ENCODE measurements at places on chromosomes 3 and 15. TPM values are rescaled to one million over a fixed set of nuclear protein-coding genes. Genes with fewer than 3 reads are reported as not detected.
A peak's percentile ranks its signal among the peaks of the same experiment; 100 is the strongest.

GRCh38 chr3:31573036-31573779 lies 40.5 kb downstream of the STT3B start:
- H3K27me3 ChIP-seq = no peaks in the 10 kb centered on the region
- no peaks in the 10 kb centered on the region for H3K4me1 ChIP-seq
- no peak overlapping the region for H3K4me3 ChIP-seq

DNA sequence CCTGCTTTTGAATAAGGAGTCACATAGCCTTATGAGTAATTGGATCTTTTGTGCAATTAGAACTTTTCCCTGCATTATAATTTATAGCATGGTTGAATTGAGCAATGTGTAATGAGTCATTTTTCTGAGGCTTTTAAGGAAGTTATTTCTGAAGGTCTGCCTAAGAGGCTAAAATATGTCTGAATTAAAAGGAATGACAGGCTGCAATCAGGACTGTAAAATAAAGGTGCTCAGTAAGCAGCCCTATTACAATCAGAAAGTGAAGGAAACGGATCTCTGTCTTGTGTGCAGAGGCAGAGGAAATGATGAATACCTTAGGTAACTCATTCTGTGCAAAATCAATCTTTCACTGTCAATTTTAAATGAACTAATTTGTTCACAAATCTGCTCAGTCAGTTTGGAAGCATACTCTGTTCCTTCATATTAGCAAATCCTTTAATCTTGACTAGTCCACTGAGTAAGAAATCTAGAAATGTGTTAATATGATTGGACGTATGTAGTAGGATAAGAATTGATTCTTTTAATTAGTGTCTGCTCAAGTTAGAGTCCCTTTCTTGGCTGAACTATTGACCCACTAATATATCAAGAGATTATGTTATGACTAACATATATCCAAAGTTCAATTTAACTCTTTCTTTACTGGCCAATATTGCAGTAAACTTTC lies 290.1 kb downstream of the ZIC1 start:
- DNase-seq = peak; percentile 77
- H3K4me3 ChIP-seq = no peak overlapping the region
- H3K27me3 ChIP-seq = no peaks in the 10 kb centered on the region
- no peaks in the 10 kb centered on the region for H3K4me1 ChIP-seq
- no peaks in the 10 kb centered on the region for H3K36me3 ChIP-seq

GRCh38 chr15:68512052-68512451 lies 66.7 kb upstream of the CORO2B start:
- peaks cover 21% of the 10 kb centered on the region for H3K4me1 ChIP-seq
- no peaks in the 10 kb centered on the region for H3K27me3 ChIP-seq
- no peak overlapping the region for H3K4me3 ChIP-seq
- DNase-seq = no peak
- no peak overlapping the region for H3K27ac ChIP-seq

DNA sequence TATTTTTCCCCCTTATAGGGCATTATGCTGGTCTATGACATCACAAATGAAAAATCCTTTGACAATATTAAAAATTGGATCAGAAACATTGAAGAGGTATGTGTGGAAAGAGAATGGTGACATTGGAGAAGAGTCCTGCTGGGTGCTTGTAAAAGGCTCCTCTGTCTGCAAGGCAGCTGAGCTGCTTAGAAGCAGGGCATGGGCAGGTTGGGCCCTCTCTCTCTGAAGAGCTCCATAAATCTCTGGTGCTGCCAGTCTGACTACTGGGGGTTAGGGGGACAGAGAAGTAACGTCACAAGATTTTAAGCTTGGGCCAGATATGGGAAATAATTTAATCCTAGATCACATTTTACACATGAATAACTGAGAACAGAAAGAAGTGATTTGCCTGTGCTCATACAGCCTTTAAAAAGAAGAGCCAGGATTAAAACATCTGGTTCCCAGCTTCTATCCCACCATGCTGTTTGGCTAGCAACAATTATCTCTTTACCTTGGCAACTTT lies 21.9 kb upstream of the APH1B start:
- H3K4me3 ChIP-seq = no peak overlapping the region
- no peaks in the 10 kb centered on the region for H3K27me3 ChIP-seq
- peaks cover 31% of the 10 kb centered on the region for H3K4me1 ChIP-seq
- peaks cover 9% of the 10 kb centered on the region for H3K36me3 ChIP-seq
- DNase-seq = no peak

DNA sequence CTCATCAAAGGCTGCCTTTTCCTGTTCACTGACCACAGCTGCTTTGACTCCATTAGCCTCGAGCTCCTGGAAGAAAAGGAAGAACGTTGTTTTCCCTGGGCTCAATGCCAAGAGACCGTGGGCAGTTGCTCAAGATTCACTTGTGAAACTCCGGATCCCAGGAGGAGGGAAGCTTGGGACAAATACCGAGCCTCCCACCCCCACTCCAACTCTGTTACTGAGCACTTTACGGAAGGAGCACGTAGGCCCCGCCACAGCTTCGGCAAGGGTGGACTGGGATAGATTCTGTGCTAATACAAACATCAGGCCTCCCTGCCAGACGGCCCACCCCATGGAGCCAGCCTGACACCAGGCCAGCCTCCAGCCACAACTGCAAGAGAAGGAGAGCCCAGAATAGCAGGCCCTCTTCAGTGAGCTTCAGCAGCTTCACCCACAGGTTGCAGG lies 10.8 kb upstream of the FANCD2 start:
- DNase-seq = peak; percentile 94
- H3K36me3 ChIP-seq = peaks cover 4% of the 10 kb centered on the region
- H3K27ac ChIP-seq = peak overlapping the region; percentile 35
- peaks cover 29% of the 10 kb centered on the region for H3K4me1 ChIP-seq
- no peaks in the 10 kb centered on the region for H3K27me3 ChIP-seq

GRCh38 chr3:190546881-190547510 lies 33.1 kb downstream of the IL1RAP start:
- H3K27ac ChIP-seq = no peak overlapping the region
- no peaks in the 10 kb centered on the region for H3K27me3 ChIP-seq

DNA sequence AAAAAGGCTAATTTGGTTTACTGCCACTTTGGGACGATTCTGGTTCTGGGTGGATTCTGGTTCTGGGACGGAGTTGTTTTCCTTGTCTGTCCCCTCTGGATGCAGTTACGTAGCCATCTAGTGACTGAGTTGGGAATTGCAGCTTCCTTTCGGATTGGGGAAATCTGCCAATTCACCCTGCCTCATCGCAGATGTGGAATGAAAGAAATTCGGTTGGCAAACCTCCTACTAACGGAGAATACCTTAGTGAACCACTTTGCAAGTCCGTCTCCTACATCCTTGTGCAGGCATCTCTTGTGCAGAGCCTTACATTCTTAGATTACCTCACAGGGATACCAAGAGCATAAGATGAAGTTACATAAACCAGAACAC lies 31.5 kb upstream of the AP4E1 start:
- peak; percentile 92 for DNase-seq
- H3K4me3 ChIP-seq = peak overlapping the region; percentile 45
- no peaks in the 10 kb centered on the region for H3K36me3 ChIP-seq
- H3K4me1 ChIP-seq = no peaks in the 10 kb centered on the region

DNA sequence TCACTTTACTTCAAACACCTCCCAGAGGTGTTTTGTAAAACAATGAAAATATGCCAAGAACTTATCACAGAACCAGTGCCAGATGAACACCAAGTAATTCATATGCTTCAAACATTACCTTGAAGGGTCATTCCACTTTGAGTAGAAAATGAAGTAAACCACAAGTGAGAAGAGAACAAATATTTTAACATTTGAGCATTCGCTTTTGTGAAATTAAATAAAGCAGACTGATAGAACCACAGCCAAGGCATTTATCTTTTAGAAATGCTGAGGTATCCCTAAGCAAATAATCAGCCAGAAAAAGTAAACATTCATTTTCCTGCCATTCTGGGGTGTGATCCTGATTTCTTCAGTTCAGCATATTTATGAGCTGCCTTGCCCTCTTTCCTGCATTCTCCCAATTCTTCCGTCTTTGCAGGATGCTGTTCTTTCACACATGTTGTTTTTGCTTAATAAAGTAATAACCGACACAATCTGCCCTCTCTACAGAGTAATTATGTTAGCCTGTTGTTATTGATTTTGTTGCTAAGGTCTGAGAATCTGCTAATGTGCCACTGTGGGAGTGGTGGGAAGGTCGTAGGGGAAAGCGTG lies 235.6 kb upstream of the TGFBR2 start:
- no peak overlapping the region for H3K4me3 ChIP-seq
- peak; percentile 86 for DNase-seq
- no peaks in the 10 kb centered on the region for H3K27me3 ChIP-seq
- H3K27ac ChIP-seq = no peak overlapping the region

DNA sequence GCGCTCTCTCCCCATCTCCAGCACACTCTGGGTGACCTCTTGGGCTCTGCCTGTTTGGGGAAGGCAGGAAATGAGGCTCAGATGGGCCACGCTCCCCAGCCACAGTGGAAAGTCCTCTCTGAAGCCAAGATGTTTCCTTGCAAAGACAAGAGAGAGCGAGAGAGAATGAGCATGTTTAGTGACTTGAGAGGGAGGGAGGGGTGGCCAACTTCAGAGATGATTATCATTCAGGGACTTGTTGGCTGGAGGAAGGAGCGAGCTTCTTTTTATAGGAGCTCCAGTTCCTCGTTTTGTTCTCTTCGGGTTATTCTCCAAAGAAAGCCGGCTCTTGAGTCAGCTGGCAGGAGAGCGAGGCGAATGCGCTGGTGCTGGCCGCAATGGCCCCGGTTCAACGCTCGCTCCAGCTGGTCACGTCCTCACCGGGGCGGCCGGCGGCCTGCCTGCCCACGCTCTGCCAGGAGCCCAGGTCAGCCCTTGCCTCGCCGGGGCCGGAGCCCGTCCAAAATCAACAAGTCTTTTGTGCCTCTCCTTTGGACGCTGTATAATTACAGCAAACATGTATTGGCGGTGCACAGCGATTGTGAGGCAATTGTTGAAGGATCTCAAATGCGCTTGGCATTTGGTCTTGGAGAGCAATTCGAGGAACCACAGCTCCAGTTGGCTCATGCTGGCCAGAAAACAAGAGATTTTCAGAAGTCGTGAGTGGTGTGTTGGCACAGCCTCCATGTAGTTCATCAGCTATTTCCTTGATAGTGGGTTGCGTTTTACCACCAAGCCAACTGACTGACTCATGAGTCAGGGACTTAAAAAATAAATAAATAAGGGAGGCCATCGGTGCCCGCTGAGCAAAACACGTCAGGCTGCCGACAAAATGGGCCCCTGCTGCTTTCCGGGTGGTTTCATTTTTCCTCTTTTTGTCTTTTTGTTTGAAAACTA lies 288.6 kb downstream of the UACA start:
- peak overlapping the region; percentile 38 for H3K4me3 ChIP-seq
- peak; percentile 100 for DNase-seq
- no peaks in the 10 kb centered on the region for H3K36me3 ChIP-seq
- peaks cover 26% of the 10 kb centered on the region for H3K27me3 ChIP-seq

- H3K4me3 ChIP-seq = no peak overlapping the region
- no peak overlapping the region for H3K27ac ChIP-seq
- H3K36me3 ChIP-seq = no peaks in the 10 kb centered on the region
- H3K27me3 ChIP-seq = peaks cover 11% of the 10 kb centered on the region
- H3K4me1 ChIP-seq = no peaks in the 10 kb centered on the region
These were observed 70.4 kb downstream of the ADCY5 start for GRCh38 chr3:123378409-123378915.

- H3K4me1 ChIP-seq = no peaks in the 10 kb centered on the region
- no peak for DNase-seq
- no peak overlapping the region for H3K27ac ChIP-seq
- no peak overlapping the region for H3K4me3 ChIP-seq
- no peaks in the 10 kb centered on the region for H3K36me3 ChIP-seq
These were observed 9.8 kb downstream of the ABTB1 start for GRCh38 chr3:127682561-127682960.

DNA sequence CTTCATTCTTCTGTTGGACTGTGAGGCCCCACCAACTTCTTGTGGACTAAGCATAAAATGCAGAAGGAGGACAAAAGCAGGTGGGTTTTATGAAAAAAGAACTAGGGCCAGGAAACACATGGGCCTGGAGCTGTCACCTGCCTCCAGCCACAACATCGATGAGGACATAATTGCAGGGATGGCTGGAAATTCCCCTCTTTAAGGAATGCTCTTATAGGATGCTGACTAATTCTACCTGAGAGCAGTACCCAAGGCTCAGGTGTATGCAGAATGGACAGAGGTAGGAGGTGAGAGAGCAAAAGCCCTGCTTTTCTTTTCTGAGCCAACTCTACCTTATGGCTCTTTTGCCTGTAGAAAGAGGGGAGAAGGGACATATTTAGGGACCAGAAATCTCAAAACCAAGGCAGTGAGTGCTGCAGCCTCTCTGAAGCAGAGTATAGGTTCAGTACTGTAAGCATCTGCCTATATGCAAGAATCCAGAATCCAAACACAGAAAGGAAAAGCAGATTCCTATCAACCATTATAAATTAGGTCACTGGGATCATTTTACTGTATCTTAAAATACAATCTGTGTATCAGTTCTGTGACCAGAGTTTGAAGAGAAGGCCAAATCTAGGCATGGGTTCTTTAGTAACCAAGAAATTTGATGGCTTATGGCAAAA lies 205.3 kb upstream of the WNT5A start:
- H3K36me3 ChIP-seq = no peaks in the 10 kb centered on the region
- peaks cover 4% of the 10 kb centered on the region for H3K4me1 ChIP-seq
- no peak overlapping the region for H3K4me3 ChIP-seq
- no peak for DNase-seq

- H3K27me3 ChIP-seq = no peaks in the 10 kb centered on the region
- DNase-seq = peak; percentile 8
- H3K4me3 ChIP-seq = no peak overlapping the region
These were observed 43.6 kb downstream of the FOXB1 start for GRCh38 chr15:60047701-60048100.

- H3K36me3 ChIP-seq = no peaks in the 10 kb centered on the region
- no peaks in the 10 kb centered on the region for H3K27me3 ChIP-seq
- no peak overlapping the region for H3K27ac ChIP-seq
- no peak for DNase-seq
These were observed 1047.2 kb downstream of the ROBO2 start for GRCh38 chr3:78087134-78087533.

DNA sequence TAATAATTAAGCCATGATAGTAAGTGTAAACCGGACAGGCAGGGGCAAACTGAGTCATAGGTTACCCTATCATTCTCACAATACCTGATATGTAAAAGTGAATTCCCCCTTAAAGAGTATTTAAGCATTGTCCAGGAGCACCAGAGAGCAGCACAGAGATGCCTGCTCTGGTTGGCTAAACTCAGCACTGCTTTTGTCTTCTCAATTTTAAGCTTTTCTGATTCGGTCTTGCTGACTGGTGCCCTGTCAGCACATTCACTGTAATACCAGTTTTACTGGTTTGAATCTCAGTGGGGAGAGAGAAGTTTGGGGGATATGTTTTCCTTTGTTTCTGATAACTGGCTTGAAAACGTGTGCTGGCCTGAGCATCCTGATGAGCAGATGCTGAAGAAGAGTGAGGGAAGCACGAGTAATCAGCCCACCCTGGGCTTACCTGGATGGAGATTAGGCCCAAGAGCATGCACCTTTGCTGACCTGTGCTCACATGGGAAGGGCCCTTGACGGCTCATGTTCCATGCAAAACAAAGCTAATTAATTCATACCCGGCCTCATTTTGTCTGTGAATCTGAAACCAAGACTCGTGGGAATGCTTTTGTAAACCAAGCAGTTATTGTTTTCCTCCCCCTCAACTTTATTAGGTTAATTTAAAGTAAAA lies 208.5 kb upstream of the MRPL3 start:
- no peaks in the 10 kb centered on the region for H3K27me3 ChIP-seq
- peaks cover 4% of the 10 kb centered on the region for H3K4me1 ChIP-seq
- H3K27ac ChIP-seq = no peak overlapping the region

GRCh38 chr3:42013691-42014457 lies 52.0 kb upstream of the ULK4 start:
- DNase-seq = no peak
- H3K4me1 ChIP-seq = peaks cover 9% of the 10 kb centered on the region
- peak overlapping the region; percentile 55 for H3K27ac ChIP-seq
- no peaks in the 10 kb centered on the region for H3K36me3 ChIP-seq

Gene FHIT
- 6.7 TPM for total RNA-seq

Gene NR2C2
- total RNA-seq = 38.7 TPM

Gene PATL2
- 1.2 TPM for total RNA-seq

Gene CCDC191
- 3.1 TPM for total RNA-seq

Gene TMEM108
- total RNA-seq = 5.9 TPM

Gene RNF111
- 44.1 TPM for total RNA-seq
